ENCODE measurements at places on chromosomes 4 and X.

- no peak for DNase-seq
These were observed 50.6 kb downstream of the LGI2 start for GRCh38 chr4:24980064-24980690.

- no peak for DNase-seq
These were observed 11.0 kb downstream of the CUL4B start for GRCh38 chrX:120549483-120550452.

DNA sequence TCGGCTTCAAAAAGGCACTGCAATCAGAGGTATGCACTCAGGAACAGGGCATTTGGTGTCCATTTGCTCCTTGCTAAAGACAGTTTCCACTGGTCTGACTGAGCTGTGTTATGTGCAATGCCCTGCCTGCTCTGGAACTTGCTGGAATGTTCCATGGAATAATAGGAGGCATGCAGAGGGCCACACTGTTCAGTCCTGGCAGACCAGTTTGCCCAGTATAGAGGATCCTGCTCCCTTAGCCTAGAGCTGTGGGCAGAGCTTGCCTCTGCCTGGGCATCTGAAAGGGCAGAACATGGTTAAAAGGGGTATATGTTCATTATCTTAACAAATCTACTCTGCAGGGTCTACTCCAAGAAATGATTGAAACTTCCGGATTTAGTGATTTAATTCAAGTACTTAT lies 27.8 kb upstream of the CD99L2 start:
- no peak for DNase-seq

DNA sequence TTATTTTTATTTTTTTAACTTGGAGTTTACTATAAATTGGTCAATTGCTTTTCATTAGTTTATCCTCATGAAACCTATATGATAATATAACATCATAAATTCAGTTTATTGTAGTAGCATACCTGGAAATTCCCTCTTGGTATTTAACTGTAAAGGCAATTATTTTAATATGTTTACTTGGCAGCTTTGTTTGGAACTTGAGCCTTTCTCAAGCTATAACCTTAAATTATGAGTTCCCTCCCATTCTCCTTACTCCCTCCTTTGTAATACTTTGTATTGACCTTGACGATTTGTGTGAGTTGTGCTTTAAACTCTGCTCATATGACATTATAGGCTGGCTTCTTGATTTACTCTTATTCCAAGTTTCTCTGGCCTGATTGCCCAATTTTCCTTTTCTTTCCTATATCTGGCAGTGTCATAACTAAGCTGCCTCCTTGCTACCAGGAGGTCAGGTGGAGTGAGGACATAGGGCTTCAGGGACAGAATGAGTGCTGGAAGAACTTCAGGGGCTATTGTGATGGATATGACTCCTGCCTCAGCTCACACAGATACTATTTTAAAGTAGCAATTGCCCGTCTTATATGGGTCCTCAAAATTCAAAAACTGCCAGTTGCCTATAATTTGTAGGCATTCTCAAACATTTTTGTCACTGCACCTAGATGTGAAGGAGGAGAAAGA lies 77.7 kb downstream of the RAP1GDS1 start:
- no peak for DNase-seq

DNA sequence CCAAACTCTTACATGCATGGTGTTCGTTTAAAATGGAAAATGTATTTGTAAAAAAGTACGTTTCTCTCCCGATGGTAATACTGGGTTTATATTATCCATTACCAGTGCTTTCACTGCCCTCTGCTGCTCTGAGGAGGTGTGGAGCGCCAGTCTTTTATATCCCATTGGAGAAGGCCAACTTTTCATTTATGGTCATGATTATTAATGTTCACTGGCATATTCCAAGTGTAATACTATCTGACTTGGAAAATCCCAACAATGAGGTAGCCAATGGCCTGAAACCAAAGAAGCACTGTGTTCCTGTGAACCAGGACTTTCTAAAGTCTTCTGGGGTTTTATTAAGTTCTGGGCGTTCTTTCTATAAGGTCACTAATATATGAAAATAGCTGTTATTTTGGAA lies 80.7 kb downstream of the SYNPO2 start:
- peak; percentile 50 for DNase-seq

DNA sequence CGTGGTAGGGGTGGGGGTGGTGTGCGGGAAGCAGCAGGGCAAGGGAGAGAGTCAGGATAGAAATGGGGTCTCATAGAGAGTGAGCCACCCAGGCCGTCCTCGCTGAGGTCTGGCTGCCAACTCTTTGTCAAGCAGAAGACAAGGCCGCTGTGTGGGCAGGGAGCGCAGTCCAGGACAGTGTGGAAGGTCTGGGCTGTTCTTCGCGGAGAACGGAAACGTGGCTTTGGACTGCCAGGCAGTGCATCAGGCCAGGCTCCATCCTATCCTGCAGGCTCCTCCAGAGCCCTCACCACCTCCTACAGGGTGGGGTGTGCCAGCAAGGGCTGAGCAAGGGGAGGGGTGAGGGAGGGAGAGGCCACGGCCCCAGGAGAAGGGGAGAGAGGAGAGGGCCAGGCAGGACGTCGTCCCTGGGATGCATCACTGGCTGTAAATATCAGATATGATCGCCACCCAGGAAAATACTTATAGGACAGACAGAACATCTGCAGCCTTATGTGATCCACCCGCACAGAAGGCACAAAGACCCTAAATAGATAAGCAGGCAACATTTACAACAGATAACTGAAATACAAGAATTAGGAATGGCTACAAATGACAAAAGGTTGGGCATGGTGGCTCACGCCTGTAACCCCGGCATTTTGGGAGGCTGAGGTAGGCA lies 85.3 kb downstream of the ABLIM2 start:
- DNase-seq = no peak

DNA sequence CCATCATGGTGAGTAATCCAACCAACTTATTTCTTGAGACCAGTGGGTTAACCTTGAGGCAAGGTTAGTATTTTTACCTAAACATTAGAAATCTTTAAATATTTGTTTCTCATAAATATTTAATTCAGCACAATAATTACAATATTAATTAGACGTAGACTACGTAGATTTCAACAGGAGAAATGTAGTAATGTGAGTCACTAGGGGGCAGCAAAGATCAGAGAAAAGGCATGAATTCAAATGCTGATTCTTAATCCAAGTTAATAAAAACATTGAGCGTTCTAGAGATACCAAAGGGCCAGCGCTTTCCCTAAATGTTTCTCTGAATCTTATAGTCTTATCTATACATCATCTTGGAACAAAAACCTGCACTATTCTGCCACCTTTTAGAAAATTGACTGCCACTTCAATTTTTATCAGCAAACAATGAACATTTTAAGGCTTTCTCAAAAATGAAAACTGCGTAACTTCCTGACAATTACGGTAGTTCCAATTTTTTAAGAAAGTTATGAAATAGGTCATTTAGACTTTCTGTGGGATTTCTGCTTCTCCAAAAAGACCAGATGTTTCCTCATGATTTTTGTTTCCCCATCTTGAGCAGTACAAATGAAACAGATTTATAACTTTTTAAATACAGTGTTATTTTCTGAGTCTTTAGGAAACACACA lies 180.7 kb downstream of the GASK1B start:
- peak; percentile 56 for DNase-seq

DNA sequence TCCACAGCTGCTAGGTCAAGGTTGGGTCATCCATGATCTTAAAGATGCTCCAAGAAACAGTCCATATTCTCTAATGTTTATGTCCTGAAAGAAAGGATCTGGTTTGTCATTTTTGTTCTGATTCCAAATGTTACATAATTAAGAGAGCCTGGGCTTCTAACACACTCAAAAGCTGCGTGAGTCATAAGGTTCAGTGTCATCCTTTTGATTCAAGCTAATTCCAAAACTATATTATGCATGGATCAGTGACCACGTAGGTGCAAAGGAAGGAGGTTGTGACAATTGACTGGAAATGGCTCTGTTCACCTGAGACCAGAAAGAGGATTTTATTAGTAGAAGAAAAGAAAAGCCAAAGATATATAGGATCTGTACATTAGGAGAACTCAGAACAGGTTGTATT lies 268.7 kb upstream of the GK2 start:
- no peak for DNase-seq

DNA sequence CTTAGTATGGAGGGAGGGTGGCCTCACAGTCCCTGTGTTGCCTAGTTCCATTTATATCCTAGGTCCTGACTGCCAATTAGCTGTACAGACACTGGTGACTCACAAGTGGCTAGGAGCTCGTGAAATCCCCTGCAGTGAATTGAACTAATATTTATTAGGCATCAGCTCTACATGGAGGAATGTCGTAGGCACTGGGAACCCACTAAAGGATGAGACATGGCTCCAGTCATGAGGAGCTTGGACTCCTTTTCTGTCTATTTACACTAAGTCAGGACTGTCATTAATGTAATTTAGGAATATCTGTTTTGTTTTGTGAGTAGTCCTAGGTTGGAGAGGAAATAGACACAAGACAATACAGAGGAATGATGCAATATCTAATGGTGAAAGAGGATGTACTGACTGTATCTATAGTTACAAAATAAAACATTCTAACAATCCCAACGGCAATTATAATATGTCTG lies 67.7 kb downstream of the MID1IP1 start:
- DNase-seq = no peak

GRCh38 chrX:78725287-78725686 lies 22.2 kb upstream of the LPAR4 start:
- DNase-seq = no peak

DNA sequence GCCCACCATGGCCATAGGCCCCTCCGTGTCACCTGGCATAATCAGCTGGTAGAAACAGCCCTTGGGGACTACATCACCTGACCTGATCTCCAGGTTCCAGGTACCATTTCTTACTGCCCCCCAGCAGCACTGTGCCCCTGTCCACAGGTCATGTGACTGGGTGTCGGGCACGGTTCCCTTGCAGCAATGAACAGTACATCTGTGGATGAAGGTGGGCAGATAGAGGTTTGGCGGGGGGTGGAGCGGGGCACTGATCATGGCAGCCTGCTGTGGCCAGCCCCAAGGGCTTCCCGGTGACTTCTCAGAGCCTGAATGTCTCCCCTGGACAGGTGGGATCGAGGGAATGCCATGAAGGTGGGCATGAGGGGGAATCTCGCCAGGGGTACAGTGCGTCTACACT lies 37.8 kb downstream of the TRMT44 start:
- no peak for DNase-seq

DNA sequence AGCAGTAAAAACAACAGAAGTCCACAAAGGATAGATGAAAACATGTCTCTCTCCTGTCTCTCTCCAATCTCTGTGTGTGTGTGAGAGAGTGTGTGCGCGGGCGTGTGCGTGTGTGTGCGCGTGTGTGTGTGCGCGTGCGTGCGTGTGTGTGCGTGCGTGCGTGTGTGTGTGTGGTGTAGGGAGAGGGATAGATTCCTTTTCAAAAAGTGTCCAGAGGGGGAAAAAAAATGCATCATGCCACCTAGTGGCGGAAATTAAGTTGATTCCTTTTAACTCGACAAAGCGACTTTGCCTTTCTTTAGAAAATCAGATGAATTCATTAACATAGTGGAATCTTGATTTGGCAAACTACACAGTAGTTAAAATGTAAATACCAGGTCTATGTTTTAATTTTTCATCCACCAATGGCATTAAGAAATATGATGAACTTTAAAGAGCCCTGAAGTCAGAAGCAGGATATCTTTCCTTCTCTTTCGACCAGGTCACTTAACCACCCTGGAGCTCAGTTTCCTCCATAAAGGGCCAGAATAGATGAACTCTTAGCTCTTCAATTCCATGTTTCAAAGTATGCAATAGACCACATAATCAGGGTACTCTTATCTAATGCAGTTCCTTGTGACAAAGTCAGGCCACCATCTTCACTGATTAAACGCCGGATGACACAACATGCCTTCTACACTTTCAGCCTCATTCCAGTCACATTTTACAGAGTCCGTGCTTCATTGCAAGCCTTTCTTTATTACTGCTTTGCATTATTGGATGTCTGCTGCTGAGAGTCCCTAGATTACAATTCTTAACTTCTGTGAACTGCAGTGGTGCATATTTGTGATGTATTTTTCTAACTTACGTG lies 162.8 kb downstream of the FBXO8 start:
- DNase-seq = peak; percentile 39

GRCh38 chr4:18675586-18676525 lies 654.3 kb upstream of the LCORL start:
- DNase-seq = no peak

GRCh38 chr4:26233350-26233749 lies 87.5 kb upstream of the RBPJ start:
- DNase-seq = no peak

DNA sequence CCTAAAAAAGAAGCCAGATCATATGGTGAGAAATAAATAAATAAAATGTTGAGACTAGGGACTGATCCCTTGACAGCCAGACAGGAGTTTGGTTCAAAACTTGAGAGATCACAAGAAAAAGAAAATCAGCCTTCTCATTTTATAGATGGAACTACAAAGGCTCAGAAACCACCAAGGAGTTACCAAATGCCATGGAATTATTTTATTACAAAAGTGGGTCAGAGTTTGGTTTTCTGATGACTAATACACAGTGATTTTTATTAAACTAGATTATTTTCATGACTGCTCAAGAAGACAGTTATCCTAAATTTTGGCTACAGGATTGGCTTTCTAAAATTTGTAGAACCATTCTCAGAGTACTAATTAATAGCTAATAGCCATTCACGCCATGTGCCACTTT lies 6.2 kb downstream of the CXCL1 start:
- DNase-seq = no peak

GRCh38 chr4:177489471-177490246 lies 47.4 kb upstream of the AGA start:
- no peak for DNase-seq

DNA sequence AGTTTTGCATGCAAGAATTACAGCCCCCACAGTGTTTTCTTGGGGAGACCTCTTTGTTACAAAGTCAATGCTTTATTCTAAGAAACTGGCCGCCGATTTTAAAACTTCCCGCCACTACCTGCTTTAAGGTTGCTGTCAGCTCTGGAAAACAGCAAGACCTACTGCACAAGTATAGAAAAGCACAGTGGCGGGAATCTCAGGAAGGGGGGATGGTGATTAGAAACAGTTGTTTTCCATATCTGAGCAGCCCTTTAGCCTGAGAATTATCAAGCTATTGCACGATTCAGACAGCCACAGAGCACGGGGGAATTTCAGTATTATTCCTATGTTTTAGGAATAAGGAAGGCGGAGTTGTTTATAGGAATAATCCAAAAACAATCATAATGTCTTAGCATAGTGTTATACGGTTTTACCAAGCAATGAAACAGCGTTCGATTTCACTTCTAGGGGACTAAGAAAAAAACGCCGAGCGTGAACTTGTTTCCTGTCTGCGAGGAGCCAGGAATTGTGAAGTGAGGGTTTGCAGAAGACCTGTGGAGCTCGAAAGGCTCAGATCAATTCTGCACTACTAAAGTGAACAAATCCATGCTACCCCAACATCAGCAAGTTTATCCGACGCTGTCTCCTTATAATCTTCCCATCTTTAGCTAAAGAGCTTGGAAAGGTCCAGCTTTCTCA lies 81.3 kb downstream of the HMGN5 start:
- no peak for DNase-seq
